Lower lobe of right lung (tissue), 2 donors: ENCODE measurements at places on chromosomes 4 and X. TPM values are rescaled to one million over a fixed set of nuclear protein-coding genes. Genes with fewer than 3 reads are reported as not detected.

DNA sequence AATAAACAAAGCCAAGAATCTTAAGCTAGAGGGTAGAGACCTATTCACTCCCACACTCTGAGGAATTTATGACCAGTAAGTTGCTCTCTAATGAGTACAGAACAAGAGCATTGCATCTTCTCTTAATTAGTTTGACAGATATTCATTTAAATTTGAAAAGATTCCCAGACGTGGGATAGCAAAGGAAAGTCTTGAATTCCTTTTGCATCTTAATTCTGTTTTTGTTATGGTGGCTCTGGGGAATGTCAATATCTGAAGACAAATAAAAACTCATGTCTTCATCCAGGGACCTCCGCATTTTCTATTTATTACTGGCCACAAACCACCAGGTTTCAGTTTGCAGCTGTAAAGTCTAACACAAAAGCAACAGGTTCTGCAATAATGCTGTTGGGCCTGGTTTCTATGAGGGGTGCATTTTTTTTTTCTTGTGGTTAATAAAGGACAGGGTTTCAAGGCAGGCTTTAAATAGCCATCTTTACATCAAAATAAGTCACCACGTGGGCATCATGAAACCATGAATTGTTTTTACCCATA, 172.3 kb downstream of the SHROOM3 start:
- peaks cover 30% of the 10 kb centered on the region for H3K4me1 ChIP-seq
- H3K4me3 ChIP-seq = no peak overlapping the region

The TRMT2B gene
- 19.4 TPM for total RNA-seq

DNA sequence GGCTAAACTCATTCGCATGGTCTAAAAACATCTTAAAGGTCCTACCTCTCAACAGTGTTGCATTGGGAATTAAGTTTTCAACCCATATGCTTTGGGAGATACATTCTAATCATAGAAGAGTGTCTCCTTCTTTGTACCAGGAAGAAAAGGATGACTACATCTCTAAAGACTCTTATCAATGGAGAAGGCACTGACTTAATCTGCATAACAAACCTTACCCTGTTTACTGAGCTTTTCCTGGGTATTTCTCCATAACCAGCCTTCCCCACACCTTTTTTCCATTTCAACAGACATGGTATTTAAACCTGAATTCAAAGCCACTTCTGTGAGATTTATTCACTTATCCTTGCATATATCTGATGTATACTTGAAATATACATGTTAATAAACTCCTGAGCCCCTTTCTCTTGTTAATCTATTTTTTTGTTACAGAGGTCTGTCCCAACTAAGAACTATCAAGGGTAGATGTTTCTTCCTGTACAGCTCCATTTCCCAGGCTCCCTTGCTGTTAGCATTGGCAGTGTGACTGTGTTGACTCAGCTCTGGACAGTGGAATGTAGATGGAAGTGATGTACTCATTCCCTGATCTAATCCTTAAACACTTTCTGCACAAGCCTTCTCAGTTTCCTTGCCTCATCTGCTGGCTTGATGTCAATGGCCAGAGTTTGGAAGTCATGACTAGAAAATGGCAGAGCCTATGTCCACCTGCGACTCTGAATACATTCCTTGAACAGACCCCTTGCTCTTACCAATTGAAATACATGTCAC, 148.9 kb upstream of the CPEB2 start:
- H3K36me3 ChIP-seq = no peaks in the 10 kb centered on the region
- DNase-seq = no peak
- no peak overlapping the region for H3K4me3 ChIP-seq
- no peak overlapping the region for H3K27ac ChIP-seq
- peaks cover 12% of the 10 kb centered on the region for H3K4me1 ChIP-seq

The VEGFC gene
- 16.1 TPM for total RNA-seq

The HELT gene
- 0.97 TPM for total RNA-seq

The MCTS1 gene
- total RNA-seq = 30.0 TPM

The HPSE gene
- 5.5 TPM for total RNA-seq

DNA sequence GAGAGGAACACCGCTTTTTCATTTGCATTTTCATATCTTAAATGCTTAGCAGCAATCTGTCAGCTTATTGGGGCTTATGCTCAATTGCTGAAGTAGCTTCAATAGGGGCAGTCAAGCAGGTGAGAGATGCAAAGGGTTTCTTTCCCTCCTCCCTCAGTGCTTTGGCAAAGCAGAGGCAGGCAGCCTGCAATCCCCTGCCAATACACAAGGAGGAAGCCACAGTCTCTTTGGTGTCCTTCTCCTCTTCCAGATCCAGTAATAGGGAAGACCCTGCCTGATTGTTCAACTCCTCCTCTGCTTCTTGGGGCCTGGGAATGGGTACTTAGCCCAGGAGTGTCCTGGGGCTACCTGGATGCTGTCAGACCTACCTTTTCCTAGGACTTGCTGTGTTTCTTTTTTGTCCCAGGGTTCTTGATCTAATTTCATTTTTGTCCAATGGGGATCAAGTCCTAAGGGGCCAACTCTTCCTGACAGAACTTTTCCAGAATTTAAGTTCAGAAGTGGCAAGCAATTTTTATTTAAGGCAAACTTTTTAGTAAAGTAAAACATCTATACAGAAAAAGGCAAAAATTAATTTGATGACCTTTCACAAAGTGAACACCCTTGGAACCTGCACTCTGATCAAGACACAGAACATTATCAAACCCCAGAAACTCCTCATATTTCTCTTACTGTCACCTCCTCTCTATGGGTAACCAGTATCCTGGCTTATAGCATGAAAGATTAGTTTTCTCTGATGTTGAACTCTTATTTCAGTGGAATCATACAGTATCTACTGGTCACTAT, 260.3 kb downstream of the PPP3CA start:
- no peak overlapping the region for H3K27ac ChIP-seq
- H3K27me3 ChIP-seq = no peaks in the 10 kb centered on the region
- H3K4me3 ChIP-seq = no peak overlapping the region

The P2RY10 gene
- total RNA-seq = 1.2 TPM

- H3K36me3 ChIP-seq = peaks cover 31% of the 10 kb centered on the region
- peak; percentile 42 for DNase-seq
- no peak overlapping the region for H3K4me3 ChIP-seq
- H3K27me3 ChIP-seq = no peaks in the 10 kb centered on the region
- no peak overlapping the region for H3K27ac ChIP-seq
Observed at GRCh38 chr4:3412257-3413020, 29.3 kb upstream of the HGFAC start.

GRCh38 chrX:17553469-17553868, 178.5 kb downstream of the NHS start:
- H3K4me3 ChIP-seq = no peak overlapping the region
- H3K27me3 ChIP-seq = no peaks in the 10 kb centered on the region
- no peak overlapping the region for H3K27ac ChIP-seq

The ARR3 gene
- not detected for total RNA-seq
